HuH-7.5 (cell line): ENCODE measurements at places on chromosomes 1 and 21.
A peak's percentile ranks its signal among the peaks of the same experiment; 100 is the strongest.

DNA sequence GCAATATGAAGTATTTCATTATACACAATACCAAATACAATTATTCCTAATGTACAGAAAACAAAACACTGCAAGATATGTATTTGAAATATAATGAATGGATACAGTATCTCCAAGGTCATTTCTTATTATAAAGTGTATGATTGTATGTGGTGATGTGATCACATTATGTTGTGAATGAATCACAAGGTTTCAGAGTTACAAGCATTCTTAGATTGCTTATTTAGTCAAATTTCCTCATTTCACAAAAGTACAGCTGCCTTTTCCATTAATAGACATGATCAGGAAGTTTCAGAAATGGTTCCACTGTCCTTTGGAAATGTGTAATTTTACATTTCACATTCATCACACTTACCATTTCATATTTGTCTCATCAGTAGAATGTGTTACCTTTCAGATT, 28.3 kb upstream of the NEK7 start:
- no peak for DNase-seq

DNA sequence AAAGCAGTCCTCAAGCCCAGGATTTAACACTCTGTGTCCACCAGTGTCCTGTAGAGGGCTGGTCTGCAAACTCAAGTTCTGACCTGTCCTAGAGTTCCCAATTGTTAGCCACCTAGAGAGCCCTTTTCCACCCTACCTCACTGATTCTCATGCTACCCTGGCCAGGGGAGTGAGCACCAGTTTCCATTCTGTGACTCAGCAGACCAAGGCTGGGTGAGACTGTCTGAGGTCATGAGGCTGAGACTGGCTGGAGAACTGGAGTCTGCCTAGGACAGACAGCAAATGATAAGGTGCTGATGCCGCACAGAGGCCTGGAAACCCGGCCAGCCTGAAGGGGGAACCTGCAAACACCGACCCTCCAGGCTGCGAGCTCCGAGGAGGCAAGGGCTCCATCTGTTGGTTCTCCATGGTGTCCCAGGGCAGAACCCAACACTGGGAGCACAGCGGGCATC, 13.7 kb downstream of the GLIS1 start:
- DNase-seq, result no peak

DNA sequence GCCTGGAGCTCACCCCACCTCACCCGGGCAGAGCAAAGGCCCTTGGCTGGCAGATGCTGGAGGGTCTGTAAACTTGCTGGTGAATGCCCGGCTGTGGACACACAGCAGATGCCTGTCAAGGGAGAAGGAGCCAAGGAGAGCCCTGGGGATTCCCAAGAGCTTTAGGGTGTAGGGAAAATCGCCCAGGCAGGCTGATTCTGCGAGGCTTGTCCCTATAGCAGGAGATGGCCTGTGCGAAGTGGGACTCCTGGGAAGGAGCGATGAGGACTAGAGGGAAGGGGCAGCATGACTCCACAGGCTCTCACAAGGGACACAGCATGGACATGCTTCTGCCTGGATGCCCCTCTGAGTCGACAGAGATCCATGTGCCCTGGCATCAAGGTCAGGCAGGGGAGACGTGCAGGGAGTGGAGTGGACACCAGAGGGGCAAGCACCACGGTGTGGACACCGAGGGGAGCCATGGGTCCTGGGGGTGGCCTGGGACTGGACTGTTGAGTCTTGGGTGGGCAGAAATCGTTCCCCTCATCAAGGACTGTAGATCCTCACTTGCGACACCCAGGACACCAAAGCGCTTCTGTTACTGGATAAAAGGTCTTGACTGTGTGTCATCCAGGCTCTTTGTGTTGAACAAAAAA, 71.4 kb upstream of the ABCG1 start:
- DNase-seq, result no peak

GRCh38 chr1:174497478-174497877, 49.7 kb downstream of the GPR52 start:
- DNase-seq, result no peak

DNA sequence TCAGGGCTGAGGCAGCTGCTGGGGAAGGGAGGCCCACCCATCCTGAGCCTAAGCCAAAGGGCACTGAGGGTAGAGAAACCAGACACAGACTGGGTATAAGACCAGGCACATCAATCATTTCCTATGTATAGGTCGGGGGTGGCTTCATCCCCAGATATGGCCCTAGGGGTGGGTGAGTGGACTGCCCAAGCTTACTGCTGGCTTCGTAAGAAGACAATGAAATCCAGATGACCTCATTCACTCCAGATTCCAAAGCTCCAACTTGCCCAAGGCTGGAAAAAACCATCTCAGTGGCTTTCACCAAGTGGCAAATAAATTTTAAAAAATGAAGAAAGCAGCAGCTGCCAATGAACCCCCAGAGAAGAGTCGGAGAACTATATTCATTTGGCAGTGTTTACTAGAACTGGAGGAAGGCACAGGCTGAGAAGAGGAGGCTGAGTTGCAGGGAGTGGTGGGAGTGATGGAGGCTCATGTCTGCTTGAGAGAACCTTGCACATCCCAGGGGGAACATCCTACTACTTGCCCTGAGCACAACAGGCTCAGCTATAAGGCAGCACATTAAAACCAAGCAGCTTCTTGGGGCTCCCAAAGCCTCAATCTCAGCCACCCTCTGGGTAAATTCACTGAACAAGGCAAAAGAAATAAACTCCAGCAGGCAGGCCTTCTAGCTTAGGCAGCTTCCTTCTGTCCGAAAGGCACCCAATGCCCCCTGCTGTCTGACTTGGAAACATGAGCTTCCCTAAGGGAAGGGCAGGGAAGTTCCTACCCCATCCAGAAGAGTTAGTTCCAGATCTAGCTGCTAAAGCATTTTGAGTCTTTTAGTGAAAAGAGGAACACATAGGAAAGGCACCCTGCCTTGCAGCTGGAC, 14.1 kb downstream of the PEA15 start:
- no peak for DNase-seq

- DNase-seq, result no peak
These were observed 226.9 kb upstream of the NRIP1 start for GRCh38 chr21:15291621-15292266.

- no peak for DNase-seq
These were observed 5.6 kb downstream of the TBX19 start for GRCh38 chr1:168285971-168286927.

GRCh38 chr1:6860401-6860800, 75.1 kb downstream of the CAMTA1 start:
- no peak for DNase-seq

GRCh38 chr1:82706741-82707140, 906.0 kb downstream of the ADGRL2 start:
- DNase-seq, result no peak

DNA sequence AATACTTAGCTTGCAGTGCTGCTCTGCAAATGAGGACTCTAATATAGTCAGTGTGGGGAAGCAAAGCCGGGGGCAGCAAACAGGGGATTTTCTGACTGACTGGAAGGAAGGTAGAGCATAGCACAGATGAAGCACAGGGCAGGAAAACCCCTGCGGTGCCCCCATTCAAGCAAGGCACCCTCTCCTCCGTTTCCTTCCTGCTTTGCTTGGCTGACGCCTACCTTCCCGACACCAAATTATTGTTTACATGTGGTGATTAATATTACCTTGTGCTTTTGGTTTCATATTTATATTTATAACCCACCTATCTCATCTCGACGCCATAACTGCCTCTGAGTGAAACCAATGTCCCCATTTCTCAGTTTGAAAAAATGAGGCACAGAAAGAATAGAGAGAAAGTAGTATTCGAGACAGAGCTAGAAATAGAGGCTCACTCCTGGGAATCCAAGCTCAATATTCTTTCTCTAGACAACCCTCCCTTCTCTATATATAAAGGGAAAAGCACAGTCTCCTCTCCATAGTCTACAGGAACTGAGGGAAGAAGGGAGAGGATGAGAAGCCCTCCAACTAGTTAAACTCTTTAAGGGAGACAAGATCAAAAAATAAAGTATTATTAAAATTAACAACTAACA, 41.3 kb downstream of the PIK3C2B start:
- DNase-seq, result no peak

GRCh38 chr1:202012544-202013478, 2.4 kb downstream of the ELF3 start:
- DNase-seq, result no peak

- peak; percentile 43 for DNase-seq
These were observed 82.0 kb upstream of the ROR1 start for GRCh38 chr1:63691701-63692425.

- DNase-seq, result no peak
These were observed 72.3 kb upstream of the NTPCR start for GRCh38 chr1:232878086-232878485.

GRCh38 chr1:158087320-158087927, 93.3 kb upstream of the CD1D start:
- DNase-seq, result peak; percentile 42

DNA sequence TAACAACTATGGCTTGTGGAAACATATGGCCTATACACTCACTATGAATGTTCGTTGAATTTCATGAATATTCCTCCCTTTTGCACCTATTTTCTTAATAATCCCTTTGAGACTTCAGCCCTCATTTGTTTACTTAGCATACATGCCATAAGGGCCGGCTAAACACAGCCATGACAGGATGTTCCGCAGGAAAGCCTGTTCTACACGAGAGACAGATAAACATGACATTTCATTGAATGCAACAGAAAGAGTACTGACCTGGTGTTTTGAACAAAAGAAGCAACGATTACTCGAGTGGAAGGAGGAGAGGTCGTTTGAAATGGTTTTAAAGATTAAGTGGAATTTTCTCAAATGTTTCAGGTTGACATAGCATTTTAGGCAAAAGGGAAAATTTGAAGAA, 459.5 kb upstream of the CXADR start:
- DNase-seq, result no peak

DNA sequence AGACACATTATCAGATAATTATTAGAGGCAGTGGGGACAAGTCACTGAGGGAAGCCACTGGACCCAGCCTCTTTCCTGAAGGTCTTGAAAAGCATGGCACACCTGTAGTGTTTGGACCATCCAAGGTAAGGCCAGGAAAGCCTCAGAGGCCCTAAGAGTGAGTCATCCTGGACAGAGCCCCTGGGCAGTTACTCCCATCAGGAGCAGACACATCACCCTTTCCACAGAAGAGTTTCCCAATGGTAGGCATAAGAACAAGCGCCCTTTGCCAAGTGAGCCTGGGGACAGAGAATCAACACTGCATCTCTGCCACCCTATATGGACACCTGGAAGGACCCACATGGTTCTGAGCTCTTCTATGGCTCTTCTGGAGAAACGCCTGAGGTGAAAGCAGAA, 136.0 kb downstream of the PLXNA2 start:
- DNase-seq, result no peak

DNA sequence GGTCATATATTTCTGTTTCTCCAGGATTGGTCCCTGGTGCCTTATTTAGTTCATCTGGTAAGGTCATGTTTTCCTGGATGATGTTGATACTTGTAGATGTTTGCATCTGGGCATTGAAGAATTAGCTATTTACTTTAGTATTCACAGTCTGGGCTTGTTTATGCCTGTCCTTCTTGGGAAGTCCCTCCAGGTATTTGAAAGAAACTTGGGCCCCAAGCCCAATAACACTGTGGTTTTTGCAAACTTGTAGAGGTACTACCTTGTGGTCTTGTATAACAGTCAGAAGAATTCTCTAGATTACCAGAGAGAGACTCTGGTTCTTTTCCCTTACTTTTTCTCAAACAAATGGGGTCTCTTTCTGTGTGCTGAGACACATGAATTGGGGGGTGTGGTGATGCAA, 251.4 kb upstream of the B3GALT2 start:
- DNase-seq, result no peak

- DNase-seq, result no peak
These were observed 49.1 kb upstream of the DMRTB1 start for GRCh38 chr1:53410100-53410541.

GRCh38 chr1:156923670-156924477, 3.4 kb downstream of the LRRC71 start:
- no peak for DNase-seq

GRCh38 chr1:221511797-221512196, 230.1 kb downstream of the DUSP10 start:
- no peak for DNase-seq

- no peak for DNase-seq
These were observed 3.0 kb downstream of the PAXBP1 start for GRCh38 chr21:32768530-32768929.
